ENCODE measurements at places on chromosomes 5 and 9.

GRCh38 chr5:20215257-20215656 lies 227.3 kb upstream of the CDH18 start:
- no peak for DNase-seq

- no peak for DNase-seq
Measured at GRCh38 chr9:109314011-109314531, 6.8 kb downstream of the EPB41L4B start.

GRCh38 chr9:72718503-72718902 lies 197.1 kb downstream of the TMC1 start:
- no peak for DNase-seq

DNA sequence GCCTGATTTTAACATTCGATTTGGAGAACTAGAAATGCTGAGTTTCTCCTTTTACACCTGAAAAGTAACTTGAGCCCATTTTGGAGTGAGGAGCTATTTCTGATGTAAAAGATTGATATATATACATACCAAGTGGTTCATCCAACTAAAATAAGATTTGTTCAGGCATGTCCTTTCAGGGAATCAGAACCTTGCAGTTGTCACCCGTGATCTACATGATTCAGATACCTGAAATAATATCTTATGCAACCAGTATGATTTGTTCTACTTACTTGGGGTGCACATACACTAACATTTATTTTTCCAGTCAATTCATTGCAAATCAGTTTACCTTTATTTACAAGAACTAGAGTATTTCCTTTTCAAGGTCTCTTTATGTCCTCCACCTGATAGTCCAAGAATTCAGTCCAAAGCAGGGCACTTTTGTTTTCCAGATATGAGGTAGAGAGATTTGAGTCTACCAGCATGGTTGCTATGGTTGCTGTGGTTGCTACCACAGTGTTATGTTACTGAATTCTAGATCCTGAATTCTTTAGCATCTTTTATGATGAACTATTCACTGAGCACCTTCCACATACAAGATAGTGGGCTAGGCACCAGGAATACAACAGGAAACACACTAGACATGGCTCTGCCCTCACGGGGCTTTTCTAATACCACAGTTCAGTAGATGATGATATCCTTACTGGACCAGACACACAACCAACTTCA lies 49.3 kb downstream of the CCL28 start:
- no peak for DNase-seq

- peak; percentile 28 for DNase-seq
Measured at GRCh38 chr5:177553671-177554429, 513 bp downstream of the FAM193B start.

GRCh38 chr5:160235731-160236130 lies 6.4 kb downstream of the FABP6 start:
- DNase-seq, result no peak

- no peak for DNase-seq
Measured at GRCh38 chr5:78899922-78900362, 85.2 kb downstream of the ARSB start.

GRCh38 chr5:173890195-173890991 lies 2.2 kb downstream of the CPEB4 start:
- DNase-seq, result peak; percentile 62

GRCh38 chr5:34040472-34040871 lies 2.5 kb downstream of the C1QTNF3 start:
- DNase-seq, result no peak

DNA sequence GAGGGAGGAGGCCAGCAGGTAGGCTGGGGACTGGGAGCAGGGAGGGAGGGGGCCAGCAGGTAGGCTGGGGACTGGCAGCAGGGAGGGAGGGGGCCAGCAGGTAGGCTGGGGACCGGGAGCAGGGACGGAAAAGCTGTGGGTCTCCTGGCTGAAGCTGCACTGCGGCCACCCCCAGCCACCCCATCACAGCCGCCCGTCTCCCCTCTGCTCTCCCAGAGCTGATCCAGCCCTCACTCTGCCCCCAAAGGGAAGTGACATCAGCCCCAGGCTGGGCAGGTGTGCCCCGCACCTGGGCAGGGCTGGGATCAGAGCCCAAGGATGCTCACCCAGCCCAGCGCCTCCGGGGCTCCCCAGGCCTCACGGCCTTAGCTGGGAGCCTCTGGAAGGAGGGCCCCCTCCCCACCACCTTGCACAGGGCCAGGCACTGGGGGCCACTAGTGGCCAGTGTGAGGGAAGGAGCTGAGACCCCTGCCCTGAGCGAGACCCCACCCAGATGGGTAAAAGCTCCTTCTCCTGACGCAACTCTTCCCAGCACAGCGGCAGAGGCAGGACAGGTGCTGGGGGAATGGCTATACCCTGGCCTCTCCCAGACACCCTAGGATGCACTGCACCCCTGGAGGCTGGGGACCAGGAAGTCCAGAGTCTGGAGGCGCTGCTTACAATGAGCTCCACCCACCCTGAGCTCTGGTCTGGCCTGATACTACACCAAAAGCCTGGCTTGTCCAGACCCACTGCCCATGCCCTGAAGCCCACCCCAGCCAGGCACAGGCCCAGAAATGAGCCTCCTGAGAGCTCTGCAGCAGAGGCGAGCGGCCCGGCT lies 11.6 kb downstream of the AGPAT2 start:
- DNase-seq, result no peak

- DNase-seq, result no peak
Measured at GRCh38 chr5:38598994-38599617, 42.7 kb upstream of the LIFR start.

- no peak for DNase-seq
Measured at GRCh38 chr9:125391704-125392103, 130.1 kb downstream of the GAPVD1 start.

DNA sequence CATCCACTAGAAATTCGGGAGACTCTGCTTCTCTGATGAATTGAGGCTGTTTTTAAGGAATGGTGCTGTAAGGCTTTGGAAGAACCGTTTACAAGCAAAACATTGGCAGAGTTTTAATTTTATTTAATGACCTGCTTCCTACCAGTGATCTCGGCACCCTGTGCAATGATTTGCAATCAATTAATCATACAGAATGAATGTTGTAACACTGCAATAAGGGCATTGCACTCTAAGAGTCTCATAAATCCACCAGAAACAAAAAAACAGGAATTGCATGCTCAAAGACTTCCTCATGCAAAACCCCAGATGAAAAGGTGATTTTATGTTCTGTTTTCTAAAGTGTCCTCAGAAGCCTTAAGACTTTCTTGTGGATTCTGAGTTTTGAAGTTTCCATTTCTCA lies 295.7 kb downstream of the ARHGEF28 start:
- no peak for DNase-seq

DNA sequence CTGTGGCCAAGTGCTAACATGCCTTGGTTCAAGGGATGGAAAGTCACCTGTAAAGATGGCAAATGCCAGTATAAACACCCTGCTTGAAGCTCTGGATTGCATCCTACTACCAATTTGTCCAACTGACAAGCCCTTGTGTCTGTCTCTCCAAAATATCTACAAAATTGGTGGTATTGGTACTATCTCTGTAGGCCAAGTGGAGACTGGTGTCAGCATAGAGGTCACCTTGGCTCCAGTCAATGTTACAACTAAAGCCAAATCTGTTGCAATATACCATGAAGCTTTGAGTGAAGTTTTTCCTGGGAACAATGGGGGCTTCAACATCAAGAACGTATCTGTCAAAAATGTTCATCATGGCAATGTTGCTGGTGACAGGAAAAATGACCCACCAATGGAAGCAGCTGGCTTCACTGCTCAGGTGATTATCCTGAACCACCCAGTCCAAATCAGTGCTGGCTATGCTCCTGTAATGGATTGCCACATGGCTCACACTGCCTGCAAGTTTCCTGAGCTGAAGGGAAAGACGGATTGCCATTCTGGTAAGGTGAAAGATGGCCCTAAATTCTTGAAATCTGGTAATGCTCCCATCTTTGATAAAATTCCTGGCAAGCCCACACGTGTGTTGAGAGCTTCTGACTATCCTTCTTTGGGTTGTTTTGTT lies 19.9 kb downstream of the AFF4 start:
- no peak for DNase-seq

DNA sequence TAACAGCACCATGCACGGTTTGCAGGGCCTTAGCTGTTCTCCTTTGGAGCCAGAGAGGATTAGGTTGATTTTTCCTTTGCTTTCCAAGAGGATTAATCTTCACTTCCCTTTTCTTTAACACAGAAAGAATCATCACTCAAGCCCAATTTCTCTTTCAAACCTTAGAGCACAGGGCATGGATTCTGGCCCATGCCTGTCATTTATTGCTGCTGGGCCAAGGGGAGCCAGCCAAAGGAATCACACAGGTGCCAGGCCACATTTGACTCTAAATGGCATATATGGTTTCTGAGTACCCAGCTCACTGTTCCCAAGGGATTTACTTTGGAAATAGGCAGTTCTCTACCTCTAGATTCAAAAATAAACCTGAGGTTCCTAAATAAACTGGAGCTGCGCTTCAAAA lies 58.3 kb downstream of the FBXL7 start:
- DNase-seq, result no peak

DNA sequence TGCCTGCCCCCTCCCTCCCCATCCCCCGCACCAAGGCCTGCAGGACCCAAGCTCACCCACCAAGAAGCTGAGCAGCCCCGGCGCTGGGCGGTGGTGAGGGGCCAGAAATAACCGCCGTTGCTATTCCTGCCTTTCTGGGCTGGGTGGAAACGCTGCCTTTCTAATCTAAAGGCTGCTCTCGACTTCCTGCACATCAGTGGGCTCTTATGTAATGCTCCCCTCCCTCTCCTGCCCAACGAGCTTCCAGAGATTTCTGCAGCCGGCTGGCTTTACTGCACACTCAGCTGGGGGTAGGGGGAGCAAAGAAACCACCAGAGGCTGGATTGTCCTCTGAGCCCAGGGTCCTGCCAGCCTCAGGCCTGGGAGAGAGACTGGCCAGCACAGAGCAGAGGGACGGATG lies 6.9 kb upstream of the EGR1 start:
- DNase-seq, result peak; percentile 29

DNA sequence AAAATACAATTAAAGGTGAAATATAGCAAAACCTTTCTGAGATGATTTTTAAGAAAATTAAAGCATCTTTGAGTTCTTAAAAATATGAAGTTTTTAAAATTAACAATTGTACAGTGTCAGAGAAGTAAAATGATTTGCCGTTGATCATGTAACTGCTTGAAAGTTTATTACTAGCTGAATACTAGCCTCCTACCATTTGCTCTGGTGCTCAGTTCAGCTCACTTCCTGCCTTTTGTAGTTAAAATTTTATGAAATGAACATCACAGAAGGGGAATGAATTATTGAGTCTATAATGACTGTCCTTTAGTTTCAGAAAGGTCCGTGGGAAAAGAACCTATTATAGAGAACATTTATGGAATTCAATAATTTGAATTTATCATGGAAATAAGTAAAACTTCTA lies 9.7 kb downstream of the YTHDC2 start:
- DNase-seq, result no peak

DNA sequence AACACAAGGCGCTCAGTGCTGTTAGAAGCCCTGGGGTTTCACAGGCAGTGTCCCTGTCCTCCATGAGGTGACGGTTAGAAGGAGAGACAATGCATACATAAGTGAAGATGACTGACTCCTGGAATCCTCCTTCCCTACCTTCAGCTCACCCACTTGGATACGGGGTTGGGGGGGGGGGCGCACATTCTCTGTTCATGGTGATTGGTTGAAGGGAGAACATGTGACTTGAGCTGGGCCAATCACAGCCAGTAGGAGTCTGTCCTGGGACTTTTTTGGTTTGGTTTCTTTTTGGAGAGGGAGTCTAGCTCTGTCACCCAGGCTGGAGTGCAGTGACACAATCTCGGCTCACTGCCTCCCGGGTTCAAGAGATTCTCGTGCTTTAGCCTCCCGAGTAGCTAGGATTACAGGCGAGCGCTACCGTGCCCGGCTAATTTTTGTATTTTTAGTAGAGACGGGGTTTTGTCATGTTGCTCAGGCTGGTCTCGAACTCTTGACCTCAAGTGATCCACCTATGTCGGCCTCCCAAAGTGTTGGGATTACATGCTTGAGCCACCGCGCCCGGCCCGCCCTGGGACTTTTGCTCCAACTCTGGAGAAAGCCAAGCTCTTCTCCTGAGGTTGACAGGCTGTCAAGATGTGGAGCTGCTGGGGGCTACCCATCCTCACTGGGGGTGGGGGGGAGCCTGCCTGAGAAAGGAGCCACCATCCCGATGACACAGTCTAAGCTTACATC lies 30.8 kb downstream of the SH3PXD2B start:
- DNase-seq, result no peak

DNA sequence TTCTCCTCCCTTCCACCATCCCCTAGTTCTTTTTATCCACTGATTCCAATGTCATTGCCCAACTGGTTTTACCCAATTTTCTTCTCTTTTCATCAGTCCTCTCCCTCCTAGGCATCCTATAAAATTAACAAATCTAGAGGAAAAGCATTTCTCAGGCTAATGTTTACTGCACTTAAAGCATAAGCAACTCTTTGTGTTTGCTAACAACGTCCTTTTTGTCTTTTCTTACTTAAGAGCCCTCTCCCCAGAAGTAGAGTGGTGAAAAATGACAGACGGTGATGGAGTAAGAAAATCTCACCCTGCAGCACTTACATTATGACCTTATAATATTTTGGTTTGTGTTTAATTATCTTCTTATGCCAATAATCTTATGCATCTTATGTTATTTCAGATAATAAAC lies 1.6 kb upstream of the SPATA9 start:
- no peak for DNase-seq

DNA sequence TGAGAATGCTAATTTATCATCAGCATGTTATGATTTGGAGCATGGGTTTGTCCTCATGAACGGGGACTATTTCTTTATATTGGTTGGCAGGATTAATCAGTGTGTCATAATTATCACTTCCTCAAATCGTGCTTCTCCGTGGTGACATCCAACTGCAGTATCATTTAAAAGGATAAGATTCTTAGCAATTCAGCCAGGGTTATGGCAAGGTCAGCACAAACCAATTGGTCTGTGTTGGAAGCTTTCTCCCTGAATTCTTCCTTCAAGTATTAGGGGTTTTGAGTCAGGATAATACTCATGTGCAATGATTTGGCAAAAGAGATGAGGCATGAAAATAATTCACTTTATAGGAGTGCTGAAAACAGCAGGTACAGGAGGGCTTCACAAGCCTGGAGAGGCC lies 5.5 kb upstream of the CAMLG start:
- DNase-seq, result no peak

DNA sequence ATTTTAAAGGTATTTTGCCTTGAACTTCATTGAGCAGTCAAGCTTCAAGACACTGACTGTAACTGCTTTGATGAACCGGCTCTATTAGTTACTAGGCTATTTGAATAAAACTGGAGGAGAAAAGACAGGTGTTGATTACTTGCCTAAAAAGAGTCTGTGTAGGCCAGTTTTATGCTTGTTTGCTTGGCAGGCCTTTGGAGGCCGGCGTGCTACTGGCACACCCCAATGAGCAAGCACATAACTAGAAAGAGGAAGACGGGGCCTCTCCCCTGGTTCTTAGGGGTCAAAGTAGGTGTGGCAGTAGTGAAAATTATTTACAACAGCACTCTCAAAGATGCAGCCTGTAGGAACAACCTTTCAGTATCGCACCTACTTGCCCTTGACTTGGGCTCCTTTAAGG lies 2.1 kb upstream of the ZFR start:
- no peak for DNase-seq

Data from hippocampal formation (tissue), 2 donors.